B cell (primary cell): ENCODE measurements at places on chromosomes 5 and 9.

DNA sequence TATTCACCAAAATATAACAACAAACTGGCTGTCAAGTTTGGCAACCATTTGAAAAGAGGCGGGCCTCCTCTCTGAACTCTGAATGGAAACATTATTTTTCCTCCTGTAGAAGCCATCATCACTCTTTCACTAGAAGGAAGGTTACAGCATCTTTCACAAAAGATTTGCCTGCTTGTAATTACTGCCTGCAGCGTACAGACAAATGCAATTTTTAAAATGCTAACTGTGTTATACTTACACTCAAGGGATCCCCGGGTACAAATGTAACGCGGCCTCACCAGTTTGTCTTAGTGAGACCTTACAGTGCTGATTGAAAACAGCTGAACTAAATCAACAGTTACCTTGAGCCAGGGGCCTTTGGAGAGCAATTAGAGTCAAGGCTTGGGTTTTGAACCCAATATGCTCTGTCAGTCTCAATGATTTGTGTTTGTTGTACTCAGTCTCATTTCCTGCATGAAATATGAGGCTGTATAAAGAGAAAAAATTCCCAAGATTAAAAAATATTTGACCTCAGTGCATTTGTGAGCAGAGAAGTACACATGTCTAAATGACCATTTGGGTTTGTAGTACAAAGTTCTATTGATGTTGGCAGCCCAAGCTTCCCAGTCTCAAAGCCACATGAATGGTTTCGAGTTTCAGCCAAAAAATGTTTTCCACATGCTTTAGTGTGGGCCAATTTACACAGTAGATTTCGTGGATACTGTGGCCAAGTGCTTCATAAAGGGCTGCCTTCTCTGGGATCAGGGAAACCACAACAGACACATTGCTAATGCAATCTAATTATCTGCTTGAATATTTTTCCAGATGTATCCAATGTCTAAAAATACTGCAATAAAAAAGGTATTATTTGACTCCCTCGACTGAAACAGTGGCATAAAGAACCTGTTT, 500.0 kb downstream of the SPATA31D1 start:
- no peak overlapping the region for H3K27ac ChIP-seq
- H3K27me3 ChIP-seq = no peaks in the 10 kb centered on the region
- H3K4me3 ChIP-seq = no peak overlapping the region
- H3K4me1 ChIP-seq = no peaks in the 10 kb centered on the region

- no peaks in the 10 kb centered on the region for H3K27me3 ChIP-seq
- no peak overlapping the region for H3K4me3 ChIP-seq
These were observed 119.3 kb downstream of the NR2F1-AS1 start for GRCh38 chr5:93461756-93462155.

- no peaks in the 10 kb centered on the region for H3K27me3 ChIP-seq
- no peaks in the 10 kb centered on the region for H3K4me1 ChIP-seq
- no peak overlapping the region for H3K4me3 ChIP-seq
- no peak overlapping the region for H3K27ac ChIP-seq
- H3K36me3 ChIP-seq = no peaks in the 10 kb centered on the region
These were observed 142.9 kb downstream of the NR2F1-AS1 start for GRCh38 chr5:93438124-93438523.

- H3K4me1 ChIP-seq = peaks cover 35% of the 10 kb centered on the region
- DNase-seq = peak; percentile 30
- no peaks in the 10 kb centered on the region for H3K36me3 ChIP-seq
- peaks cover 73% of the 10 kb centered on the region for H3K27me3 ChIP-seq
These were observed 7.0 kb downstream of the BARHL1 start for GRCh38 chr9:132589148-132590036.

- H3K4me3 ChIP-seq = no peak overlapping the region
- H3K27ac ChIP-seq = no peak overlapping the region
- H3K4me1 ChIP-seq = no peaks in the 10 kb centered on the region
- no peaks in the 10 kb centered on the region for H3K36me3 ChIP-seq
These were observed 116.1 kb upstream of the RASA1 start for GRCh38 chr5:87151547-87151946.

GRCh38 chr9:115925424-115925823, 228.2 kb upstream of the PAPPA start:
- no peak overlapping the region for H3K27ac ChIP-seq
- no peak overlapping the region for H3K4me3 ChIP-seq
- no peaks in the 10 kb centered on the region for H3K4me1 ChIP-seq
- no peaks in the 10 kb centered on the region for H3K27me3 ChIP-seq
- H3K36me3 ChIP-seq = no peaks in the 10 kb centered on the region

DNA sequence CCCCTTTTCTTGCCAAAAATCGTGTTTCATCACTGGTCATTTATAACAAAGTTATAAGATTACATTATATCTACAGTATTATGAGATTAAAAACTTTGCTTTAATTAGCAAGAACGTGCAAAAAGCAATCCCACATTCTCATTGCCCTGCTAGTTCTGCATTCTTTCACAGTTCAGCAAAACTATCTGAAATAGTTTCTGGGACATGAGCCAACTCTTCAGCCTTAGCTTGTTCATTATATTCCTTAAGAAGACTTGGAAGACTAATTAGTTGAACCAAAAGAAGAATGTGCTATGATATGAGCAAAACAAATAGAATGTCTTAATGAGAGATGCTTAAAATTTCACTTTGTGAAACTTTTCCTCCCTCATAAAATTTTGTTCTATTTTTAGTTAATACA, 76.7 kb downstream of the ITGA1 start:
- H3K27me3 ChIP-seq = no peaks in the 10 kb centered on the region
- no peak overlapping the region for H3K4me3 ChIP-seq
- no peak for DNase-seq
- no peaks in the 10 kb centered on the region for H3K36me3 ChIP-seq
- H3K4me1 ChIP-seq = no peaks in the 10 kb centered on the region
- H3K27ac ChIP-seq = no peak overlapping the region

DNA sequence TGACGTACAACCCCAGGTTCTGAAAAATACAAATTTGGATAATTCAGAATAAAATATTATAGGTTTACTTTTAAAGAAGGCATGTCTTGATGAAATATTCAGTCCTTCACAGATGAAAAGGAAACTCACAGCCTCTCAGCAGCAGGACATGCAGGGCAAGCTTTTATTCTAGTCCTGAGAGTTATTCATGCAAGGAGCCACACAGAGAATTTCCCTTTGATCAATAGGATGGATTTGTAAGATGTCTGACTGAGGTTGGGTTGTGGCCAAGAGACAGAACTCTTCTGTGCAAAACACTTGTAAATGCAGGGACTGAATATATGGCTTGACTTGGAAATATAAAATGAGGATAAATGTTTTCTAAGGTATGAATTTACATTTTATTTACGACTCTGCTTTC, 48.8 kb upstream of the TBCA start:
- no peak overlapping the region for H3K4me3 ChIP-seq
- H3K4me1 ChIP-seq = no peaks in the 10 kb centered on the region
- H3K27ac ChIP-seq = no peak overlapping the region
- H3K27me3 ChIP-seq = no peaks in the 10 kb centered on the region
- no peak for DNase-seq

DNA sequence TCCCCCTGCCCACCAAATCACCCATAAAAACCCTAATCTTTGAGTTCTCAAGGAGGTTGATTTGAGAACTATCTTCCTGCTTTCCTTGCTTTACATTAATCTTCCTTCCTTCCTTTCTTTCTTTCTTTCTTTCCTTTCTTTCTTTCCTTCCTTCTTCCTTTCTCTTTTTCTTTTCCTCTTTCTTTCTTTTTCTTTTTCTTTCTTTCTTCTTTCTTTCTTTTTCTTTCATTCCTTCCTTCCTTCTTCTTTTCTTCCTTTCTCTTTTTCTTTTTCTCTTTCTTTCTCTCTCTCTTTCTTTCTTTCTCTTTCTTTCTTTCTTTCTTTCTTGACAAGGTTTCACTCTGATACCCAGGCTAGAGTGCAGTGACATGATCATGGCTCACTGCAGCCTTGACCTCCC, 67.3 kb upstream of the CEMIP2 start:
- no peak overlapping the region for H3K4me3 ChIP-seq
- H3K36me3 ChIP-seq = no peaks in the 10 kb centered on the region

DNA sequence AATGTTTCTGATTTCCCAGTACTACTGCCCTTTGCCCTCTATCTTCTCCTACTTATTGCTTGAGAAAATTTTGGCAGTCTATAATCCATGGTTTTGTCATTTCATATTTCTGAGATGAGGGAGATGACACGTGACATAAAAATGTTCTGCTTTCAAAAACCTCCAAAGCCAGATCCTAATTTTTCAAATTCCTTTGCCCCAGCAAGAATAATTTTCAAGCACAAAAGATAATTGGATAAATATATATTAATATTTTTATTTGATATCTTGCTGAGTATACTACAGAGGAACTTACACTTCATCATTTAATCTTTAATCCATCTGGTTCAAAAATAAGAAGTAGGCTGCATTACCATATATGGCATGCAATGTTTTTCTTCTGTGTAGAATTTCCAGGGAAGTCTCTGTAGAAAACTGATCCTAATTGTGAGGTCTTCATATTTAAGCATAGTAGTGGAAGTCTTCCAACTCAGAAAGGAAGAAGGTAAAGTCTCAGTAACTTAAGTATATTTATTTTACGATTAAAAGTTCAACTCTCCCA, 1738.8 kb downstream of the EFNA5 start:
- H3K4me1 ChIP-seq = no peaks in the 10 kb centered on the region
- no peak overlapping the region for H3K4me3 ChIP-seq
- no peaks in the 10 kb centered on the region for H3K27me3 ChIP-seq
- H3K36me3 ChIP-seq = no peaks in the 10 kb centered on the region

- H3K36me3 ChIP-seq = no peaks in the 10 kb centered on the region
- no peak for DNase-seq
- H3K4me3 ChIP-seq = no peak overlapping the region
These were observed 275.1 kb downstream of the SLF1 start for GRCh38 chr5:94893412-94894135.

GRCh38 chr9:7209016-7209715, 451.4 kb downstream of the KDM4C start:
- H3K27me3 ChIP-seq = no peaks in the 10 kb centered on the region
- H3K4me1 ChIP-seq = no peaks in the 10 kb centered on the region
- H3K36me3 ChIP-seq = no peaks in the 10 kb centered on the region
- no peak for DNase-seq
- H3K27ac ChIP-seq = no peak overlapping the region
- no peak overlapping the region for H3K4me3 ChIP-seq
